Hypothalamus (tissue), 51 donors: ENCODE measurements at places on chromosomes 16 and 17.

- DNase-seq: no peak
Observed at GRCh38 chr17:73921306-73921705, 277.1 kb upstream of the SDK2 start.

GRCh38 chr16:50585331-50585776, 37.2 kb downstream of the NKD1 start:
- DNase-seq: peak; percentile 41

GRCh38 chr17:75549246-75550138, 24.0 kb downstream of the LLGL2 start:
- no peak for DNase-seq

GRCh38 chr16:23784811-23785447, 30.1 kb downstream of the CHP2 start:
- no peak for DNase-seq

DNA sequence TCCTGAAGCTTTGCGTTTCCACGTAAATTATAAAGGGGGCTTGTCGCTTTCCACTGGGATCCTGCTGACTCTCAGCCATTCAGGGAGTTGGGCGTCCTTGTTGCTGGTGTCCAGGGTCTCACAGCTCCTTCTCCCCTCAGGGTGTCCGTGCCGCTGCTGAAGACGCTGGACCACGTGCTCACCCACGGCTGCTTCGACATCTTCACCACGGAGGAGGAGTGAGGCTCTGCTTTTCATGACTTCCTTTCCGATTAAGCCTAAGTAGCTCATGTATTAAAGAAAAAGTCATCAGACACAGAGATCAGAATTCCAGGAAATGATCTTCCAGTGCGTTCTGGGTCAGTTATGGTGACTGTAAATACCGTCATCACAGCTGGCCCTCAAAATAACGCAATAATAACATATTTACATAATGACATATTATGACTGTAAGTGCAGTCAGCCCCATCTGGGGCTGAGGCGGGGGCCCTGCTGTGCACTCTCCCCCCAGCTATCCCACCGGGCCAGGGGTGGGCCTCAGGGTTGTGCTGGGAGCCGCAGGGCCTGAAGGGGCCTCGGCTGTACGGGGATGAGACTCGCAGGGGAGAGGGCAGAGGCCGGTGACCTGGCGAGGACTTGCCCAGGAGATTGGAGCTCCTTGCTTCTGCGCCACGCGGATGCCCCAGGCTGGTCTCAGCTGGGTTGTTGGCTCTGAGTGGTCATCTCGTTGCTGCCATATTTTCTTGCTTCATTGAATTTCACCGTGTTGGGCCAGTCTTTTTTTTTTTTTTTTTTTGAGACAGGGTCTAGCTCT, 92.9 kb upstream of the ZNF750 start:
- no peak for DNase-seq

DNA sequence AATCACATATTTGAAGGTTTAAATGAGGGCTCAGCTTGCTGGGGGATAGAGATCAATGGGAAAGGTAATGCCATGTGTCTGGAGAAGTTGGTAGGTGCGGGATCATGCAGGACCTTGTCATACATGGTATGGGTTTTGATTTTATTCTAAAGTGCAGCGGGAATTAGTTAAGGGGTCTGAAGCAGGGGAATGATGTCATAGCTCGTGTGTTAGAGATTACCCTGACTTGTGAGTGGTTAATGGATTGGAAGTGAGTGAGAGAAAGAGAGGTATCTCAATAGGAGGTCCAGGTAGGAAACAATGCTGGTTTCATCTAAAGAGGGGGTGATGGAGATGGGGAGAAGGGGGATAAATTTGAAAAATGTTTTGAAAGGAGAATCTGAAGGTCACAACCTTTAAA, 280.0 kb downstream of the SHISA9 start:
- DNase-seq: no peak

DNA sequence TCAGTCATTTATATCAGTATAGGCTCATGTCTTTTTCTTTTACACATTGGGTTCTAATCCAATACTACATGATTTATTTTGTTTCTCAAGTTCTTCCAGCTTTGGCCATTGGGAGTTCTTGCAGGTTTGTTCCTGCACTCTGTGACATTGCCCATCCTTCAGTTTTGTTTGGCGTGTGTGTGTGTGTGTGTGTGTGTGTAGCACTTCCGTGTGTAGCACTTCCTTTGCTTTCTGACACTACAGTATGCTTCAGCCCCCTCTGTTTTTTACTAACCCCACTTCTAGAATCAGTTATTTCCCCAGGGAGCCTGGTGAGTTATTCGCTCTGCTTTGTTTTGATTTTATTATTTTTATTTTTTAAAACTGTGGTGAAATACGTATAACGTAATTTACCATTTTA, 75.6 kb upstream of the LGALS9 start:
- no peak for DNase-seq
